ENCODE measurements at places on chromosomes 7 and 10. TPM values are rescaled to one million over a fixed set of nuclear protein-coding genes. Genes with fewer than 3 reads are reported as not detected.

SFMBT2 gene
- polyA plus RNA-seq, result 1.5 TPM

- no peak for DNase-seq
These were observed 498.4 kb upstream of the POM121L12 start for GRCh38 chr7:52537051-52537450.

GRCh38 chr7:152572101-152572500 lies 103.8 kb downstream of the XRCC2 start:
- no peak for DNase-seq

DNA sequence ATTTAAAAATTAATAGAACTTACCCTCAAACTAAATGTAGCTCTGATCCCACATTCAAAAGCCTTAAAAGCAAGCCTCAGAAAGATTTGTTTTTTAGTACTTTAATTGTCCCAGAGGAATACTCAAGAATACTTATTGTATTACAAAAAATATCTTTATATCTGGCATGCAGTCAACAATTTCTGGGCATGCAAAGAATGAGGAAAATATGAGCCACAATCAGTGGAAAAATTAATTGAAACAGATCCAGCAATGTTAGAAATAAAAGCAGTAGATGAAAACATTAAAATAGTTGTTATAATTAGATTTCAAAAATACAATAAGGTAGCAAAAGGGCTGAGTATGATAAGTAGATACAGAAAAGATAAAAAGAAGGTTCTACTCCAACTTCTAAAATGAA lies 154.7 kb downstream of the PON1 start:
- no peak for DNase-seq

GRCh38 chr7:80608336-80608735 lies 30.1 kb upstream of the CD36 start:
- DNase-seq, result no peak

DNA sequence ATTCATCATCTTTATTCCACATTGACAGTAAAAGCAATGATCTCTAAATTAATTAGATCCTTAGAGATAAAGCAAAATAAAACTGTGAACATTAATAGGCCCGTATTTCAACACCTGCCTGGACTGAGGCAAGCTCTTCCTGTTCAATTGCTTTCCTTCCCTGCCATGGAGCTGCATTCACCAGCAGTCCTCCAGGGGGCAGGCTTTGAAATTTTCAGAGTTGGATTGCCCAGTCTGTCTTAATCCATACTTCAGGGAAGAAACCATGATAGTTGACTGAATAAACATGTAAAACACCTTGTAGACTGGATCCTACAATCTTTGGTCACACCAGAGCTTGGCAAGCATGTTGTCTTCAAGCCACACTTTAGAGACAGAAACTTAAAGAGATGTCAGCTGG lies 936.6 kb downstream of the NRG3 start:
- DNase-seq, result no peak

- no peak for DNase-seq
These were observed 12.6 kb downstream of the CYP51A1 start for GRCh38 chr7:92121681-92122080.

DNA sequence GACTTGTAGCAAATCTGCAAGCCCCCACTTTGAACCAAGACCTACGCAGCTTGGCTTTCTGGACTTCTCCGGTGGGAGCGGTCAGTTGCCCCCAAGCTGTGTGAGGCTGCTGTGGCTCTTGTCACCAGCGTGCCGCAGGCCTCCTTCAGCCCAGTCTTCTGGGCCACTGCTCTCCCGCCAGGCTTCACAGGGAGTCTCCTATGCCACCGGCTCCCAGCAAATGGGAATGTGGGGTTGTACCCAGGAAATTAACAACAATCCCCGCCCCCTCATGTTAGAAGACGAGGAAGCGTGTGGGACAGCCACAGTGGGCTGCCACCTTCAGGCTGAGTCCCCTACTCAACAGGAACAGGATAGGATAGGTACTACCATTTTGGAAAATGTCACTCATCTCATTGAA lies 4.2 kb downstream of the WDR86 start:
- DNase-seq, result no peak

OR6B1 gene
- polyA plus RNA-seq, result not detected

DNA sequence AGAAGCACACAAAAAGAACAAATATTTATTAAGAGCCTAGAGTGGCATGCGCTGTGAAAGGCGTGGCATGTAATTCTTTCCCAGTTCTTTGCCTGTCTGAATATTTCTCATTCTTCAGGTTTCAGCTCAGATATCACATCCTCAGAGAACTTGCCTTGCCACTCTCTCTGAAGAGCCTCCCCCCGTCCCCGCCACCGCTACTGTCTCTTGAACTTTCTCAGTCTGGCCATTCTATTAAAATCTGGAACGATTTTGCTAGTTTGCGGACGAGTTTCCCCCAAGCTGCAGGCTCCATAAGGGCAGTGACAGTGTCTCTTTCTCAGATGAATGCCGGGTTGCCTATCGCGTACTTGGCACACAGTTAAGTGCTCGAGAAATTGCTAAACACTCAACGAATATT lies 787 bp upstream of the PLEKHA1 start:
- no peak for DNase-seq

DYDC2 gene
- polyA plus RNA-seq, result not detected

DNA sequence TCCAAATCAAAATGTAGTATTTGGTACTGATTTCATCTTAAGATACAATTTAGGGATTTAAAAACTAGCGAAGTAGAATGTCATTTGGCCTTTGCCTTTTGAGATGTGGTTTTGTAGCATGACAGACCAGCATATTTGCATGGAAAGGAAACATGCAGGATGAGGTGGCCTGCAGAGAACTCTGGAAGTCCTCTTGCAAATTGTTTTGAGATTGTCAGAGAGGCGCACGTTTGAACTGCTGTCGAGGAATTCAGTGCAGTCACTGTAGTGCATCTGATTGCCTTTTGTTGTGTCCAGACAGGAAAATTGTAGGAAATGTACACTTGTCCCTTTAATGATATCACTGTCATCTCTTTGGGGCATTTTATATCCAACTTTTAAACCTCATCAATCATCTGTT lies 136.7 kb downstream of the CELF2 start:
- no peak for DNase-seq

GRCh38 chr10:4609251-4609650 lies 216.8 kb upstream of the AKR1E2 start:
- DNase-seq, result no peak

- DNase-seq, result no peak
These were observed 3.5 kb downstream of the CYTH3 start for GRCh38 chr7:6268907-6269306.

ODAD2 gene
- polyA plus RNA-seq, result not detected

HOXA4 gene
- not detected for polyA plus RNA-seq

- no peak for DNase-seq
These were observed 29.0 kb downstream of the PDGFA start for GRCh38 chr7:490461-491291.

- DNase-seq, result no peak
These were observed 25.9 kb upstream of the SP4 start for GRCh38 chr7:21401944-21402343.

MYH16 gene
- polyA plus RNA-seq, result not detected
